ENCODE measurements at places on chromosomes 2 and 18.
A peak's percentile ranks its signal among the peaks of the same experiment; 100 is the strongest.

DNA sequence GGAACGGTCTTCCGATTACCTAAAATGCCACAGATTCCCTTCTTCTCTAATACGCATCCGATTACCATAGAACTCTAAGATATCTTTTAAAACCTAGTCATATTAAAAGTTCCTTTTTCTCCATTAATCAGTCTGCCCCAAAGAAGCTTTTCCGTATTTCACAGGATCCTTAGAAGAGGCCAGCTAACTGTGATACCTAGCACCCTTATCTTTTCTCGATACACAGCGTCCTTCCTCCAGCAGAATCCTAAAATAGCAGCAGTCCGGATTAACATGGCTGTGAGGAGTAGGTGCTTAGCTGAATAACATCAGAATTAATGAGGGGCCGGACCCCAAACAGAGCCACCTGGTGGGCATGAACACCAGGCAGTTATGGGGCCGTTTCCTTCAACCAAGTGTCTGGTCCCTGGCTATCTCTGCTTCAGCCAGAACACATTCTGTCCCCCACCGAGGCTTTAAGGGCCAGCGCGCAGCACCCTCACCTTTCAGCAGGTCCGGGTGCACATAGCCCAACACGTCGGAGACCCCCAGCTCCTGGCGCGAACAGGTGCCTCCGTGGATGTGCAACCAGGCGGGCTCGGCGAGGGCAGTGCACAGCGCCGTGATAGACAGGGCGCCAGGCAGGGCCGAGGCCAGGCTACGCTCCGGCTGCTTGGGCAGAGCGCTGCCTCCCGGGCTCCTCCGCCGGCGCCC is 995 bp downstream of the TMEM127 start:
- peak; percentile 5 for DNase-seq

DNA sequence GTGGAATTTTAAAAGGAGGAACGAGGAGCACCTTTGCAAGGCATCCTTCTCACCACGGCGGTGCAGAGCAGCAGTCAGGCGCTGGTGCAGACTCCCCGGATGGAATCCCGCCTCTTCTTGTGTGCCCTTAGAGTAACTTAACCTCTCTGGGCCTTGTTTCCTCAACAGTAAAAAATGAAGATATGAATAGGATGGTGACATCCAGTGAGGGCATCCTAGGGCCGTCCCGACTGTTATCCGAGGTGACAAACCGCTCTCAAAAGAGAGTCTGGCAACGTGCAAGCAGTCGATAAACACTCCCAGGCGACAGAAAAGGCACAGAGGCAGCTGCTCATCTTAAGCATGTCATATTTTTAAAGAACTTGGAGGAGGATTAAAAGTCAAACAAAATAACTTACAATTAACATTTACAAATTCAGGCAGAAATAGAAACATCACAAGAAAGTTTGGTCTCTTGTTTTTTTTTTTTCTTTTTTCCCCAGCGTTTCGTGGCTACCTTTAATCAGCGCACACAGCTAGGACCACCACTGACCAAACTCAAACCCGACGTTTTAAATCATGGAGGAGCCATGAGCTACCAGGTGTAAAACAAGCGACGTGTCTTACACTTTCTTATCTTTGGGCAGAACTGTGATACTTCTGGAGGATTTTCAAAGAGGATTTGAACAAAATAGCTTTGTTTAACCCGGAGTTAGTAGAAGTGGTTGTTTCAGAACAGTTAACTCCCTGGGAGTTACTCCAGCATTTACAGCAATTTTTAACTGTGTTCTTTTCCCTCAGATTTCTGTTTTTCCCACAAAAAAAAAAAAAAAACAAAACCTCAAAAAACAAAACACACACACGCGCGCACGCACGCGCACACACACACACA is 2.1 kb downstream of the MBP start:
- no peak for DNase-seq

DNA sequence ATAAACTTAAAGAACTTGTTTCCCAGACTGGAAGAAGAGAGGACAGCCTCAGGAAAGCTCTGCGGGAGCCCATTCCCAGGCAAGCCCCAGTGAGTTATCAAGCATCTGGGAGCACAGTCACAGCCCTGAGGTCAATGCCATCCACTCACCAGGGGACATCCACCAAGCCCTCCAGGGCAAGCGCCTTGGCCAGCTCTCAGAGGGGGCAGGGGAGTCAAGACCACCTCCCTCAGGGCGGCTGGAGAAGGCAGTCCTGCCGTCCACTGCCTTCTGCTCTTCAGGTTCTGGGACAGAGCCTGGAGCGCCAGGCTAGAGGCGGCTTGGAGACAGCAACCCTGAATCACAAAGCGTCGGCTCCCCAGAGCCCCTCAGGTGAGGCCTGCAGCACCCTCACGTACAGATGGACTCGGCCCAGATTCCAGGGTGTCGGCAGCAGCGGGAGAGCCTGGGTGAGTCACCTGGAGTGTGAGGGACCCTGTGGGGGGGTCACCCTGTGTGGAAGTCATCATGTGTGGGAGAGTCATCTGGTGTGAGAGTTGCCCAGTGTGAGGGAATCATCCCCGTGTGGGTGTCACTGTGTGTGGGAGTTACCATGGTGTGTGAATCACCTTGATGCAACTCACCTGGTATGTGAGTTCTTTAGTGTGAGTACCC is 100.9 kb upstream of the TEX51 start:
- no peak for DNase-seq

- DNase-seq: no peak
Measured at GRCh38 chr18:28338316-28338715, 161.4 kb upstream of the CDH2 start.

DNA sequence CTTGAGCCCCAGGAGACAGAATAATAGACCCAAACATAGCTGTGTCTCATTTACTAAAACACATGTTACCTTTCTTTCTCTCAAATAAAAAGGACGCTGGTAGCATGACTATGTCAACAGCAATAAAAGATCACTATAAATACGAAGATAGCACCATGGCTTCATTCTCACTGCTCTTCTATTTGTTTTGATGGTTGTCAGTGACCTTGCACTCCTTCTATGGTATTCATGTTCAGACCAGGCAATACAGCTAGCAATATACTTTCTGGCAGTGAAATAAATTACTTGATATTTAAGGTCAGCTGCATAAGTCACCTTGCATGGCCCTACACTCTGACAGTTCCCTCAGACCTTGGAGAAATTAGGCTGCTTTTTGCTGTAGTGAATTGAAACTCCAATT is 263.2 kb upstream of the CDH7 start:
- DNase-seq: no peak

DNA sequence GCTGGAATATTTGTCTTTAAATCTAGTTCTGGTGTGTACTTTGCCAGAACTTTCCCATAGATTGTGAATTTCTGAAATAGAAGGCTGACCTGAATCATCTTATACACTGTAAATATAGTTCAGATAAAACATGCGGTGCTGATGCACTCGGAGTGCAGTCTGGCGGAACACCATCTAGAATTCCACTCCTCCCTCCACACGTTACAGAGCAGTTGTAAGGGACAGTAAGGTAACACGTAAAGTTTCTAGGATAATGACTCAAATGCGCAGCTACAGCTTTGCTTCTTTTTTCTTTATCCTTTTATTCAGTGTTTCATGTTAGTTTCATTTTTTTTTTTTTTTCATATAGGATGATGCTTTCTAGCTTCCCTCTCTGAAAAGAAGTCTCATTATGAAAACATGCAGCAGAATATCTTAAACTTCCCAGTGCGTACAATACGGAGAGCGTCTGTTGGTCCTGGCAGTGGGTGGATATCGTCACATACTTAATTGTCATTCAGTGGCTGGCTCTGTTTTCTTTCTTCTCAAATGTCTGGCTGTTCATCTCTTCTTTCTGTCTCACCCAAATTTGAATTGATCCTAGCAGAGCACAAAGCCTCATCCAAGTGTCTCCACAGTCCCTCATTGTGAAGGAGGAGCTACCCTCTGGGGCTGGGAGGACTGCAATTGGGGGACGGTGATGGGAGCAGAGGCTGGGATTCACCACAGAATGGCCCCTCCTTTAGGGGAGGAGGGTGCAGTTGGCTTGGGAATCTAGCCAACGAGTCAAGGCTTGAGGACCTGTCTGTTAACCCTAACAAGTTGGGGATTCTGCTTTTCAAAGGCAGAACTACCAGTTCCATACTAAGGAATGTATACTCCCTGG is 138.8 kb downstream of the MYT1L start:
- no peak for DNase-seq

DNA sequence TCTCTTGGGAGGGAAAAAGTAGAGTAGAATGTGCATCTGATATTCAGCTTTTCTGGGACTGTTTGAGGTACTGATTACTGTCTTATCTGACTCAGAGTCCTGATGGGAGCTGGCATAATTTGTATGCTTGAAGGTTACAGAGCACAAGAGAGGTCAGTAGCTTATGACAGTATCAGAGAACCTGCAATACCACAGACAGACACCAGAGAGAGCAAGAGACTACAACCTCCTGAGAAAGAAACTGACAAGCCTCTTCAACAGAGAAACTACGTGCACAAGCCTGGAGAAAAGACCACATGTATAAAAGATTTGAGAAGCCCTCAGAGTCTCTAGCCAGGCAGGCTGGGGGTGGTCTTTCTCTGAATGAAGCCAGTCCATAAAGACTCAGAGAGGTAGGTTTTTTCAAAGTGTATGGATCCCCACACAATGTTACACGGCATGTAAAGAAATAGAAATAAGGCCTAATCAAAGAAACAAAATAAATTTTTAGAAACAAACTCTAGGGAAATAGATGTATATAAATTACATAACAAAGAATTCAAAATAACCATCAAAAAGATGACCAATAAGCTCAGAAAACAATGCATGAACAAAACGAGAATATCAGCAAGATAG is 568.3 kb downstream of the LRRTM4 start:
- DNase-seq: no peak

GRCh38 chr2:119222213-119222612 is 1.4 kb upstream of the STEAP3 start:
- no peak for DNase-seq

GRCh38 chr2:16002144-16002543 is 61.8 kb downstream of the MYCN start:
- no peak for DNase-seq

DNA sequence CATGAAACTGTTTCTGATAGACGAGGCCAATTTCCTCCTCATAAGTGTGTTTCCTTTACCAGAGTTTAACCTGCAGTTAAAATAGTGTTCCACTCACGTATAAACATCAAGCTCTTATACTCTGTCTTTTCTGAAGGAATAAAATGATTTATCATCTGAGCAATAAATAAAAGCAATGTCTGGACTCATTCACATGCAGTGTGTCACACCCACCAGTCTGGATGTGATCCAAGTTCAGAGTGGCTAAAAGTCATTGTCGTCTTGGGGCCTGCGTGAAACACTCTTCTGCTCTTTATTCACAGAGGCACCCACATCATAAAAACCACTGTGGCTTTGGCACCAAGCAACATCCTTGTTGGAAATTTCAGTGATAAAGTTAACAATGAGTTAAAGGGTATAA is 19.5 kb upstream of the SLC9A4 start:
- DNase-seq: no peak

- DNase-seq: no peak
Measured at GRCh38 chr2:24852026-24852425, 58.8 kb downstream of the CENPO start.

GRCh38 chr2:217667512-217667911 is 335.3 kb downstream of the TNS1 start:
- no peak for DNase-seq

DNA sequence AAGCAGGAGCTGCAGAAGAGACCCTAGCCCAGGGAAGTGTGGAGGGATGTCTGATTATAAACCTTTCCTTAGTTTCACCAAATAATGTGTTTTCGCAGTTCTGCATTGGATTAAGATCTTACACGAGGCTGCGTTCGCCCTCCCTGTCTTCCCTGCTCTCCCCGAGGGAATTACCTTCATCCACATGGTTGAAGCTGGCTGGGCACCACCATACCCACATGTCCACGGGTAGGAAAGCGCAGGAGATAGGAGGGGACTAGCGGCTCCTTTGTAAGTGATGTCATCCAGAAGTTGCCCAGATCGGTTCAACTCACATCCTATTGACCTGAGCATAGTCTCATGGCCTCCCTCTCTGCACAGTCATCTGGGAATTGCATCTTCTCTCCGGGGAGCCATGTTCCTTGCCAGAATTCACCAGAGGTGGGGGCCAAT is 1.1 kb downstream of the TTL start:
- DNase-seq: no peak

GRCh38 chr2:14524041-14524802 is 108.3 kb upstream of the LRATD1 start:
- no peak for DNase-seq

- DNase-seq: no peak
Measured at GRCh38 chr2:80299661-80300060, 4.9 kb downstream of the LRRTM1 start.

DNA sequence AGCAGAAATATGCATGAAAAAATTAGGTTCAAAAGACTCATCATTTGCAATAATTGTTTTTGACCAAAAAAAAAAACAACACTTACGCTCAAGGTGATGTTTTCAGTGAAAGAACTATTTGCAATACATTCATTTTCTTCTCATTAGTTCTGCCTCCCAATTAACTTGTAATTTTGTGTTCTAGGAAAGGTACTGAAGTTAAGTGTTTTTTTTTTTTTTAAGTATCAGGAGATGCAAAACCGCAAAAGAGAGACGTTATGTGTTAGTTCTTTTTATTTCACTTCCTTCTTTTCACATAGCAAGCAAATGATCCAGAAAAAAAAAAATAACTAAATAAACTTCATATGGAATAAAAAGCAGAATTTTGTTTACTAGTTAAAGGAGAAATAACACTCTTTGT is 735.2 kb upstream of the GCFC2 start:
- DNase-seq: no peak

DNA sequence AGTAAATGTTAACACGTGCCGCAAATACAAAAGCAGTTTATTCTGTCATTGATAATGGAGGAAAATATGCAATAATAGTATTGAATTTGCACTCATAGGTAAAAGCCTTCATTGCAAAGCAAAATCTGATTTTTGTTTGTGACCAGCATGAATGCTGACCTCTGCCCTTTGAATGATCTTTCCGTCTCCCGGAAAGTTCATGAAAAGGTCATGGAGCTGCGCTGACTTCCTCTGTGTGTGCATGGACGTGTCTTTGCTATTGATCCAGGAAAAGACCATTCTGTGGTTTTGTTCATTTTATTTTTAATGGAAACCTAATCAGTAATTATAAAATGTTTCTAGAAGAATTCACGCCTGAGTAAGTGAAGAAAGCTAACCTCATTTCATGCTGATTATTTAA is 320.0 kb downstream of the MTX2 start:
- DNase-seq: no peak

GRCh38 chr2:39269941-39270340 is 26.2 kb upstream of the CDKL4 start:
- DNase-seq: no peak

GRCh38 chr2:121128741-121129659 is 156.0 kb downstream of the TFCP2L1 start:
- DNase-seq: no peak

GRCh38 chr2:23541503-23542229 is 156.7 kb downstream of the KLHL29 start:
- no peak for DNase-seq

GRCh38 chr2:83103613-83104012 is 1355.5 kb downstream of the SUCLG1 start:
- no peak for DNase-seq

DNA sequence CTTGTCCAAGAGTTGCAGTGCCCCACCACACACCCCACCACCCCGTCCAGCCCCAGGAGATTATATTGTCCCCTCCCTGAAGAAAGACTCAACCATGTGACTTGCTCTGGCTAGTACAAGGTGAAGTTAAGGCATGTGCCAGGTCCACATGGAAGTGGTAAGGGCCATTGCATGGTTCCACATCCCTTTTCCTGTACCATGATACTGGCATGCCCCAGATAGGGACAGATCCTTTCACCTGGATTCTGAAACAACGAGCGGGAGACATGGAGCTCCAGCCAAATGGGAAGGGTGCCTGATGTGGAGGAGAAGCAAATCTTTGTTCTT is 141.5 kb upstream of the APCDD1 start:
- no peak for DNase-seq

All from T-helper 9 cell (primary cell).